ENCODE measurements at places on chromosomes 7 and 10.

DNA sequence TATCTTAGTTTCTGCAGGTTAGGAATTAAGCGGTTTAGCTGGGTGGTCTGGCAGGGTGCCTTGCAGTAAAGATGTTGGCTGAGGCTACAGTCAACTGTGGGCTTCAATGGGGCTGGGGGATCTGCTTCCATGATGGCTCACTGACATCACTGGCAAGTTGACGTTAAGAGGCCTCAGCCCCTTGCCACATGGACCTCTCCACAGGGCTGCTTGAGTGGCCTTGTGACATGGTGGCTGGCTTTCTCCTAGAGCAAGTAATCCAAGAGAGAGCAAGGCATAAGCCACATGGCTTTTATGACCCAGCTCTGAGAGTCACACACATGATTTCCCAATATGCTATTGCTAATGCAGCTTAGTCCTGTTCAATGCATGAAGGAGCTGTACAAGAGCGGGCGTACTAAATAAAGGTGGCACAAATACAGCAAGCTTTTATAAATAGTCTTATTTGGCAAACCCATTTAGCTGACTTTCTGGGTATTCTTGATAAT is 109.1 kb downstream of the SEPTIN7 start:
- no peak for DNase-seq

- no peak for DNase-seq
Observed at GRCh38 chr7:78175330-78176100, 376.9 kb downstream of the PHTF2 start.

DNA sequence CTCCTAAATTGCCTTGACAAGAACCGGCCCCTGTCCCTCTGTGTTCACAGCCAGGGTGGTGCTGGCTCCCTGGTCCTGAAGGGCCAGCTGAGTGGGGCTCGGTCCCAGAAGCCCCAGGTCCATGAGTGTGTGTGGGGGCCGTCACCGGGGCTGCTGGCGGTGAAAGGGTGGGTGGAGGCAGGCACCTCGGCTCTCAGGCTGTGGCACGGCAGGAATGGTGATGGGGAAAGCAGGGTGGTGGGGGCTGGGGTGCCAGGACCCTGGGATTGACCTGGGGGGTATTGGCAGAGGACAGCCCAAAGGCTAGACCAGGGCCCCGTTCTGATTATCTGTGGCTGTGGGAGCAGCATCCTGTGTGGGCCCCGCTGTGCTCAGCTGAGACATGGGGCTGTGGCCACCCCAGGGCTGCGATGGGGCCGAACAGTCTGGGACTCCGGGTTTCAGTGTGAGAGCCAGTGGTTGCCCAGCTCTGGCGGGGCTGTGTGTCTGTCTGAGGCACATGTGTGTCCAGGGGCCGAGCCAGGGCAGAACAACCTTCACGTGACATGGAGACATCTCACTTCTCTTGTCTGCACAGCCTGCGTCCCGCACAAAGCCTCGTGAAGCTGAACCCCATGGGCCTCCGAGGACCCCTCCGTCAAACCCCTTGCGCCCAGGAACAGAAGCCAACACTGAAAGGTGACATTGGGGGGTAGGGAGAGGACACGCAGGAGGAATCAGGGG is 144.2 kb downstream of the ELFN1 start:
- DNase-seq, result no peak

- no peak for DNase-seq
Observed at GRCh38 chr7:25087855-25088254, 37.2 kb downstream of the CYCS start.

DNA sequence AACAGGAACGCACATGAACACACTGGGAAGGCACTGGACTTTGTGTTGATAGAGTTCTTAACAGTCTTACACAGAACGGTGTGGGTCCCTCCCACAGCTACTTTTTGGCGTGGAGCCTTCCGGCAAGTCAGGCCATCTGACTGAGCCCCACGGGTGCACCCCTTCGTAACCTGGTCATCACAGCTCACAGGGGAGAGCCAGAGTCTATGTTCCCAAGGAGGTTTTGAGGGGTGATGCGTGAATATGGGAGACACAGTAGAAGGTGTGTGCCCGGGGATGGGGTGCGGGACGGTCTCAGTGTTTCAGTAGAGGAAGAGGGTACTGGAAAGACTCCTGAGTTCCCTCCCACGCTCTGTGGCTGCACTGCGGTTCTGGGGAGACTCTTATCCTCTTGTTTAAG is 291.7 kb downstream of the DNAJB6 start:
- DNase-seq, result no peak

GRCh38 chr7:70502117-70502863 is 629.7 kb upstream of the GALNT17 start:
- no peak for DNase-seq

DNA sequence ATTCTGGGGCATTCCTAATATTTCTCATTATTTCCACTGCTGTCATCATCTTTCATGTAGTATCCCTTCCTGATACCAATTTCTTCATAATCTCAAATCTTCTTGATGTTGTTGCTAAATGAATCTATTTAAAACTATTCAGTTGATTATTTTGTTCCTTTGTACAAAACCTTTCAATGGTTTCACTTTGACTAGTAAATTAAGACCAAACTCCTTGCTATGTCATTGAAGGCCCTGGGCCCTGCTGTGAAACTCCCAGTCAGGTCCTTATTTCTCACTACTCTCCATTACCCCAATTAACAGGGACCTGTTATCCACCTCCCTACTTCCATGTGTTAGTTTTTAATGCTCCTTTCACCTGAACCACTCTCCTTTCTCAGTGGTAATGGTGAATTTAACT is 97.0 kb downstream of the CTTNBP2 start:
- DNase-seq, result no peak

GRCh38 chr10:53786236-53786900 is 1013.8 kb upstream of the MBL2 start:
- no peak for DNase-seq

GRCh38 chr7:155863721-155864151 is 51.5 kb upstream of the SHH start:
- DNase-seq, result no peak

- DNase-seq, result no peak
Observed at GRCh38 chr10:44589944-44590449, 205.1 kb upstream of the CXCL12 start.

GRCh38 chr10:99927721-99928280 is 81.9 kb downstream of the DNMBP start:
- DNase-seq, result no peak

GRCh38 chr10:7300384-7300971 is 110.4 kb downstream of the SFMBT2 start:
- DNase-seq, result no peak

DNA sequence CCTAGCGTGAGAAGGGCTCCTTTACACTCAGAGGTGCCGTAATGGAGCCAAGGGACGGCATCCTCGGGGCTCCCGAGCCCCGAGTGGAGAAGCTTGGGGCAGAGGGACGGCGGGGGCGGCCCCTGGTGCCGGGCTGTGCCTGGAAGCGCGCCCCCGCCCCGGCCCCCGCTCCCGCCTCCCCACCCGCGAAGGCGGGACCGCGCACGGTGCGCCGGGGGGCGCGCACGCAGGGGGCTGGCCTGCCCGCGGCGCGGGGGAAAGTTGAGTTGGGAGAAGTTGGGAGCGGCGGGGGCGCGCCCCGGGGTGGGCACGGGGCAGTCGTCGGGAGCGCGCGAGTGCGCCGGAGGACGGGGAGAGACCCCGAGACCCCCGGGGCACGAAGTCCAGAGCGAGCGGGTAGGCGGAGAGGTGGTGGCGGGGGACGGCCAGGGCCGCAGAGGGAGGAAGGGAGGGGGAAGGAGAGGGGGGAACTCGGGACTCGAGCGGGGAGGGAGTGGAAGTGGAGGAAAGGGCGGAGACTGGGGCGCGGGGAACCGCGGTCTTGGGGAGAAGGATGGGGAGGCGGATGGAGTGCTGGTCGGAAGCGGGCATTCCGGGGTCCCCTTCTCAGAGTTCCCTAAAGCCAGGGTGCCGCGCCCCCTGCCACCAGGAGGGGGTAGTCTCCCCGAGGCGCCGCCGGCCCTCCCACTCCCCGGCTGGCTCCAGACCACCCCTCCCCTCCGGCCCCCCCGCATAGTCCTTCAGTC is at the start of gene SLC4A2:
TSS of gene SLC4A2 (plus strand) at position 223 of the 746 bp plus-strand sequence. CDS start 2,399 bp downstream, outside the sequence.
- no peak for DNase-seq

- no peak for DNase-seq
Observed at GRCh38 chr10:123673198-123673597, 7.0 kb downstream of the GPR26 start.

- DNase-seq, result peak; percentile 70
Observed at GRCh38 chr7:98021588-98022351, 31.8 kb upstream of the OCM2 start.

GRCh38 chr10:97822261-97822687 is 27.4 kb upstream of the GOLGA7B start:
- no peak for DNase-seq

DNA sequence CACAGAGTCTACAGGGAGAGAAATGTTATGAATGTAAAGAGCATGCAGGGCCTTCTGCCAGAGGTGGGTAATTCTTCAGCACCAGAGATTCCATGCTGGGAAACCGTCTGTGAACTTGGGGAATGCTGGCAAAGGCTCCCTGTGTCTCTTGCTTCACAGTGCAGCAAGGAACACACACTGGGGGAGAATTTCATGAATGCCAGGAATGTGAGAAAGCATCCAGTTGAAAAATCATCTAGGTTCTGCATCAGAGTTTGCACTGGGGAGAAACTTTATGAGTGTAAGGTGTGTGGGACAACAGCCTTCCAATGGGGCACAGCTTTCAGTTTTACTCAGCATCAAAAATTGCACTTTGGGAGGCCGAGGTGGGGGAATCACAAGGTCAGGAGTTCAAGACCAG is 224.3 kb upstream of the IGFBP3 start:
- DNase-seq, result no peak

GRCh38 chr7:36871355-36871738 is 147.1 kb upstream of the AOAH start:
- no peak for DNase-seq
